ENCODE measurements at places on chromosomes 6 and 20. TPM values are rescaled to one million over a fixed set of nuclear protein-coding genes. Genes with fewer than 3 reads are reported as not detected.

DNA sequence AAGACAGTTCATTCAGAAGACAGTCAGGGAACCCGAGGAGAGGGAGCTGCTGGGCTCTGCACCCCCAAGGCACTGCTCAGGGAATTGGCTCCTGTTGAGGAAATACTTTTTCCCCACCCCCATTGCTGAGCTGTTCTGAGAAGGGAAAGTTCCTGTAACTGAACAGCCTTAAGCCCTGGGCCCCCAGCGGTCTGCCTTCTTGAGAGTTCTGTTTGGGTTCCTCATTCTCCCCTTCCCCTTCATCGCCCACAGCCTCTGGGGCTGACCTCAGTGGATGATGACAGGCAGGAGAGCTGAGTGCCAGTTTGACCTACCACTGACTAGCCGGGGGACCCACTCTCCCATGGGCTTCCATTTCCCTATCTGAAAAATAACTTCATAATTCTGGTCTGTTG is 10.7 kb downstream of the HCK start:
- DNase-seq, result no peak

GRCh38 chr6:70616728-70617260 is 50.1 kb downstream of the SDHAF4 start:
- peak; percentile 36 for DNase-seq

The CDH4 gene
- total RNA-seq, result 0.06 TPM

DNA sequence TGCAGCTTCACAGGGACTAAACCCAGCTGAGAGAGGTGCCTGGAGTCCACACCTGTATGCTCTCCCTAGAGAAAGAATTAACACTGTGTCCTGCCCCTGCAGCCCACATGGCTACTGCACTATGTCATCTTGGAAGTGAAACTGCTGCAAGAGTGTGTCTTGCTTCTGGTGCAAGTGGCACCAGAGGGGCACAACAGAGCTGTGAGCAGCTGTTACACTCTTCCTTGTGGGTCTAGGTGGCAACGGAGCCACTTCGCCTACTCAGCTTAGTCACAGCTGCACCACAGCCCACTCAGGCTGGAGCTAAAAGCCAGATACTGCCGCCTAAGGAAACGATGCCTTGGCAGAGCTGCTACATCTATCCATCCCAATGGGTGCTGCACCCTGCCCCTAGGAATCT is 391.4 kb downstream of the COL12A1 start:
- no peak for DNase-seq

- peak; percentile 67 for DNase-seq
These were observed 35.3 kb upstream of the CDKN1A start for GRCh38 chr6:36642913-36643817.

The EYA4 gene
- total RNA-seq, result 36.8 TPM

The DST gene
- 87.9 TPM for total RNA-seq

- DNase-seq, result no peak
These were observed 48.8 kb downstream of the TULP4 start for GRCh38 chr6:158361068-158361467.

GRCh38 chr6:74851596-74851995 is 354.3 kb downstream of the COL12A1 start:
- no peak for DNase-seq

GRCh38 chr6:163392533-163392932 is 22.0 kb upstream of the QKI start:
- DNase-seq, result no peak

The LGSN gene
- not detected for total RNA-seq

The TGM3 gene
- not detected for total RNA-seq

- DNase-seq, result no peak
These were observed 335.7 kb downstream of the NRN1 start for GRCh38 chr6:5670811-5671561.

- no peak for DNase-seq
These were observed 21.9 kb upstream of the C6orf141 start for GRCh38 chr6:49528571-49528970.

The SEL1L2 gene
- not detected for total RNA-seq

Data from SJCRH30 (cell line).